ENCODE measurements at places on chromosomes 4 and X. TPM values are rescaled to one million over a fixed set of nuclear protein-coding genes. Genes with fewer than 3 reads are reported as not detected.

MAN2B2 gene
- total RNA-seq: 10.8 TPM

ZNF157 gene
- 0.52 TPM for total RNA-seq

HERC6 gene
- 3.0 TPM for total RNA-seq

RGN gene
- total RNA-seq: not detected

ACOT9 gene
- 28.3 TPM for total RNA-seq

GCNA gene
- 3.5 TPM for total RNA-seq

WDFY3 gene
- 0.38 TPM for total RNA-seq

TKTL1 gene
- total RNA-seq: 0.67 TPM

TSPAN7 gene
- total RNA-seq: 0.74 TPM

All from activated CD8-positive, alpha-beta T cell treated with anti-CD3 and anti-CD28 coated beads for 36 hours (primary cell).